ENCODE measurements at places on chromosomes 6 and 20.

DNA sequence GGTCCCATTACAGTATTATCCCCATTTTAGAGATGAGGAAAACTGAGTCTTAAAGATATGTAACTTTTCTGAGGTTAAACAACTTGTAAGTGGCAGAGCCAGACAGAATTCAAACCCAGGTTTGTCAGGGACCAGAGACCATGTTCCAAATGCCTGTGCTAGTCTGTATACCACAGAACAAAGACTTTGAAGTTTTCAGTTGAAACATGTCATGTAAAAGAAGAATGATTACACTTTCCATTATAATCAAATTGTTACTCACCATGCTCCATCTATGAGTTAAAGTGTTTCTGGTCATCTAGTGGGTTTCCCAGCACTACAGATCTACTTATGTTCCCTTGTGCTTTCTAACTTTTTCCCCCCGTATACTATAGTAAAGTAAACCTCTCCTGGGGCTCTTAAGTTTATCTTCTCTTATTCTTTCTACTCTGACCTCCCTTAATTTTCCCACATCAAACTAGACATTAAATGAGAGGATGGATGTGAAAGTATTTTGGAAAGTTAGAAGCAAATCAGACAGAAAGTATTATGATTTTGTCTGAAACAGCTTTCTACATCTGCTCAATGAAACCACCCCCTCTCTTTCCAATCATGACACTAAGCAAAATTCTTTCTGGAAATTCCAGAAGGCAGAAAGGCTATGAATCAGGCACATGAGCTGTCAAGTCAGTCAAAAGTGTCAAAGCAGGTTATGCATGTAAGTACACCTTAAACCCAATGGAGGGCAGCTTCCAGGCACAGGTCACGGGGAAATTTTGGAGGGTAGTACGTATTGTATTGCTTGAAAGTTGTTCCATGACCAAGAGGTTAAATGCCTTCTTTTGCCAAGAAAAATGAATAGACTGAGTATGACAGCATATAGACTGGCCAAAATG is 132.7 kb upstream of the MAP3K7 start:
- no peak for DNase-seq

GRCh38 chr20:63895952-63896263 is 982 bp downstream of the DNAJC5 start:
- no peak for DNase-seq

DNA sequence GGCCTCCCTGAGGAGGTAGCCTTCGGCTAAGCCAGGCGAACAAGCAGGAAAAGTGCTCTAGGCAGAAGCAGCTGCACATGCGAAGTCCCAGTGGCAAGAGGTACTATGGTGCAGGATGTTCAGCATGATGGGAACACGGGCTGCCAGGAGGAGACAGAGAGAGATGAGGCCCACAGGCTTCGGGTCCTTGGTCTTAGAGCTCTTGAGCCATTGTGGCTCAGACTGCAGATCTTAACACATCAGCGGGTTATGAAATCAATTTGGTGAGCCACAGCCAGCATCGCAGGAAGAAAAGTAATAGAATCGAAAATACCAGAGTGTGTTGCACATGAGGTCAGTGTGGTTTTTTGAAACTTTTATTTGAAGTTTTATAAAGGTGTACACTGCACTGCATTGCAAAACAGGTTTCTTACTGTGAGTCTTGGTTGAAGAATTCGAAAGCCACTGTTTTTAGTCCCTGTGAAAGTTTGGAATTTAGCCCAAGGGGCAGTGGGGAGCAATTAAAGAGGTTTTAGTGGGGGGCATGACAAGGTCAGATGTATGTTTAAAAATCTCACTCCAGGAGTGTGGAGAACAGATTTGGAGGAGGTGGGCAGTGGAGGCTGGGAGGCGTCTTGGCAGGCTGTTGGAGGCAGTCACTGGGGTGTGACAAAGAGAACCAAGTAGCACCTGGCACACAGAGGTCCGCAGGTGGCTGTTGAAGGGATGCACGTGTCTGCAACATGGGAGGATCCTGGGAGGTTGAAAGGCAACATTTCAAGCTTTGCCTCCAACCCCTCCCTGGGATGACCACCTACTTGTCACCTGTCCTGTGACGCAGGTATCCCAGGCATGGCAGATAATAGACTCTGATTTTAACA is 69.3 kb downstream of the EYA2 start:
- no peak for DNase-seq

DNA sequence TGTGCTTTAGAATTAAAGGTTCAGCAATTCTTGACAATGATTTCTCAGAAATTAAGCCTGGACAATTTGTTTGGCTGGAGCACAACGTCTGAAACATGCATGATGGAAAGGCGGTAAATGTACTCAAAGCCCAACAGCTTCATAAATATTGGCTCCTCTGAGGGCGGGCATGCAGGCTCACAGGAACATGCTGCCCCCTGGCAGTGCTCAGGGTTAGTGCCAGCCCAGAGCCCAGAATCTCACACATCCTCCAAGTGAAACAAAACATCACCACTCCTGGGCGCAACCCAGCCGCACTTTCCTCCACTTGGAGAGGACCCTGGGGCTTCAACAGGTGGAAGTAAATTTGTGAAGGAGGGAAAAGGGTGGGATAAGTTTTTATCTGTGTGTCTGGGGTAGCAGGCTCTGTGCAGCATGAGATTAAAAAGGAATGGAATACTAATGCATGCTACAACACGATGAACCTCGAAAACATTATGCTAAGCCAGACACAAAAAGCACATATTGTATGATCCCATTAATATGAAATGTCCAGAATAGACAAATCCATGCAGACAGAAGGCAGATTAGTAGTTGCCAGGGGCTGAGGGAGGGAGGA is 54.1 kb upstream of the PTPRT start:
- no peak for DNase-seq

GRCh38 chr6:16653226-16653625 is 108.0 kb downstream of the ATXN1 start:
- no peak for DNase-seq

GRCh38 chr20:38973645-38974044 is 11.5 kb downstream of the DHX35 start:
- DNase-seq, result no peak

DNA sequence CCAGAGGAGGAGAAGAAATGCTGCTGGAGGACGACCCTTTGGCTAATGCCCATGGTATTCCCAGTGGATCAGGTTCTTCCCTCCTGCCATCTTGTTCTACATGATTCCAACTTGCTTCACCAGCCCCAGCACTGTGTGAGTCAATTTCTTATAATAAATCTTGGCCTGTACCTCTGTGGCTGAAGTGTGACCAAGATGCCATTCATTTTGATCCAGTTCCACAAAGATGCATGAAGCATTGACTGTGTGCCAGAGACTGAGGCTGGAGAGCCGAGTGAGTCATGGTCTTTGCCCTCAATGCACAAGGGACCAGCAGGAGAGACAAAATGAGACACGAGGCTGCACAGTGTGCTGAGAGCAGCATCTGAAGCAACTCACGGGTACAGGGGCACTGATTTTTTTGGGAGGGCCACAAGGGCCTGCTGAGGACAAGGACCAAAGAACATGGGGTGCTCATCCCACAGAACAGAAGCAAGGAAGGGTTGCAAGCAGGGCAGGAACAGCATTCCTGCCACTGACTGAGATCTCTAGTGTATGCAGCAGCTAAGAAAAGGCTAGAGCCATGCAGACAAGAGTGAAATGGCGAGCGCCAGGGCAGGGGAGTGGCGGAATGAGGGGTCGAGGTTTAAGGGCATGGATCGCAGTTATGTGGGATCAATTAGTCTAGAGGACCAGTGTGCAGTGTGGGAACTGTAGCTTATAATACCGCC is 207.0 kb downstream of the THBS2 start:
- DNase-seq, result no peak

- DNase-seq, result no peak
Measured at GRCh38 chr6:17289630-17290061, 8.5 kb downstream of the RBM24 start.

GRCh38 chr6:50823094-50823920 is 4.6 kb downstream of the TFAP2B start:
- no peak for DNase-seq

GRCh38 chr20:59667131-59667530 is 62.8 kb downstream of the PHACTR3 start:
- DNase-seq, result no peak

GRCh38 chr20:23533161-23533560 is 35.1 kb downstream of the CST9L start:
- DNase-seq, result no peak

- no peak for DNase-seq
Measured at GRCh38 chr20:43710370-43711044, 16.3 kb downstream of the GTSF1L start.

DNA sequence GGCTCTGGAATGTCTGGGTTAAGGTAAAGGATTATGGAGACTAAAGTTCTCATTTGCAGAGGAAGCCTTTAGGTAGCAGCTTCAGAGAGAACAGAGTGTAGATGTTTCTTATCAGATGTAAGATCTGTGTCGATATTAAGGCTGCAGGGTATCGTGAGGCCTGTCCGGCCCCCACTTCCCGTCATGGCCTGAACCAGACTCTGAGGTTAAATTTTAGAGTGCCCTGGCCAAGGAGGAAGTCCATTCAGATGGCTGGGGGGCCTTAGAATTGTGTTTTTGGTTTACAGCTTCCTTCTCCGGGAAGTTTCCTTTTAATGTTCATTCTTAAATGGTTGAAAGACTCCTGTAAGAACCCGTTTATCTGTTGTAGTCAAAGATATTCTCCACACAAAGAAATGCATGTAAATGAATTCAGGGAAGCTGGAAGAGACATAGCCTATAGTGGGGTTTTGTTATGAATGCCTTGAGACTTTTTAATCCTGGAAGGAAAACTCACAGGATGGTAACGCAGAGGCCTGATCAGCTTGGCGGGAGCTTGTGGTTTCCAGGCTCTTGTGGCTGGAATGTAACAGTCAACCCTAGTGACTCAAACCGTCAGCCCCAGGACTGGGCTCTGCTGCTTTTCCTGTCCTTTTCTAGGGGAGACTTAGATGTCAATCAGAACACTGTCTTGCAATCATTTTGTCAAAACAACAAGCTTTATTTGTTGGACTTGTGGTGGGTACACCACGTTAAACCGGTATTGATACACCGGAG is 34.7 kb downstream of the KIF25 start:
- no peak for DNase-seq

DNA sequence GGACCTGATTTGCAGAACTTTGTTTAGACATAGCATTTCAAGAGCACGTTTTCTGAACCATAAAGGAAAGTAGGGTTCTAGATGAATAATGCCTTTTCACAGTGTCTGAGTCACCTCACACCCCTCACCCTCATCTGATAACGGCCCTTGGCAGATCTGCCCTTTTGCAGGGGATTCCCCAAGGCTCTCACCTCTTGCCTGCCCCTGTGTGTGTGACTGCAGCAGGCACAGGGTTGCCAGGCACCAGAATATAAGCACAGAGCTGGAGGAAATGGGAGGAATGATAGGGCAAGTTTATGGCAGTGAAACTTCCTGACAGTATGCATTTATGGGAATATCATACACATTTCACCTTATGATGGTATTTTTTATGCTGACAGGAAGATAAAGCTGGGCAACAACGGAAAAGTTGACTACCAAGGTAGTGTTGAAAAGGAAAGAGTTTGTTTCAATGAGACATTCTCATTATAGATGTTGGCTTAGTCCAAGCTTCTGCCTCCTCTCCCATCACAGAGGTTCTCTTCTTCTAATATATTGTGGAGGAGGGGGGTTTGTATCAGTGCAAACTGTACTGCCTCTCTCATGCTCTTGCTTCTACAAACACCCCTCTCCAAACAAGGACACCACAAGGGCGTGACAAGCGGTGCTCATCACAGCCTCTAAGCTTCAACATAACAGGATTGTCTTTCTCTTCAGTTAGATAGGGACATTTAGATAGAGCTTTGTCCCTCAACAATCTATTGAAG is 101.5 kb upstream of the BACH2 start:
- DNase-seq, result no peak

Data from thymus (tissue), 14 donors.